ENCODE measurements at places on chromosomes 4 and X.

- no peak for DNase-seq
Measured at GRCh38 chr4:124717101-124717500, 4.6 kb upstream of the ANKRD50 start.

DNA sequence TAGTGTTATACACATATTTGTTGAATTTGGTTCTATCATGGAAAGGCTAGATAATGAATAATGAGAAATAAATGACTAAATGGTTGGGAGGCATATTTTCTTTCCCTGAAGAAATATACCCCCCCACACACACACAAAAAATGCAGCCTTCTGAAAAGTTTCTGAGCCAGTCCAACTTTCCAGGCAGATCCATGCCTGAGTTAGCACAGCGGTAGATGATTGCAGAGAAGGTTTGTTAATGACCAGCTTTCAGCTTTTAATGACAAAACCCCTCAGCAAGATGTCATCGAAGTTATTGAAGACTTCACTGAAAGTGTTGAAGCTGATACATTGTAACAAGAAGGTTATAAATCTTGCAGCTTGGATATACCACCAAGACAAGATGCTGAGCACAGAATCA lies 61.4 kb downstream of the GBA3 start:
- no peak for DNase-seq

DNA sequence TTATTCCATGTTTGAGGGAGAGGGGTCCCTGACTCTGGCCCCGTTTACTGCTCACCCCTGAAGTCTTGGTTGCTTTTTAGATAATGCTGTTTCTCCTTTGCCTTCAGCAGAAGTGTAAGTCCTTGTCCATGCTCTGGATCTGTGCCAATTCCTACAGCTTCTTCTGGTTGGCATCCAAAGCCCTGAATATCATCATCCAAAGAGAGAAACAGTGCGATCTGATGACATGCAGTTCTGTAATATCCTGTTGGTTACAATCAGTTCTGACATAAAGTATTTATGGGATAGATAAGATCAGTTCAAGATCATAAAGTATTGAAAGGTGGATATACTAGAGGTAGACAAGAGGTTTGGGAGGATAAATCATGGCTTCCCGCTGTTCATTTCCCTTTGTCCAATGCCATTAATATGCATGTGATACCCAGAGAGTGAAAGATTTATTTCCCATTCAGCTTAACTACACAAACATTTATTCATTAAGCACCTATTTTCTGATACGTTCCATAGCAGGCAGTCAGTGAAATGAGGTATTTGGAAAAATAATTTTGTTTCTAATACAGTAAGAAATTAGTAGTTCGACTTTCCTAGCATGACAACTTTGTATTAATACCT lies 53.2 kb upstream of the TMEM150C start:
- no peak for DNase-seq

- DNase-seq, result no peak
Measured at GRCh38 chr4:148565801-148566200, 123.6 kb upstream of the NR3C2 start.

- DNase-seq, result no peak
Measured at GRCh38 chr4:74294681-74295080, 13.6 kb upstream of the EPGN start.

- no peak for DNase-seq
Measured at GRCh38 chr4:112253382-112254000, 21.9 kb downstream of the AP1AR start.

- DNase-seq, result no peak
Measured at GRCh38 chrX:103495786-103496185, 23.5 kb downstream of the RAB40A start.

- peak; percentile 6 for DNase-seq
Measured at GRCh38 chr4:61201961-61202637, 2.0 kb downstream of the ADGRL3 start.

- no peak for DNase-seq
Measured at GRCh38 chr4:156636381-156636780, 335.2 kb downstream of the PDGFC start.
